ENCODE measurements at places on chromosomes 16 and 17.
A peak's percentile ranks its signal among the peaks of the same experiment; 100 is the strongest.

- DNase-seq, result peak; percentile 59
These were observed 118.0 kb upstream of the ZNF469 start for GRCh38 chr16:88264641-88265285.

DNA sequence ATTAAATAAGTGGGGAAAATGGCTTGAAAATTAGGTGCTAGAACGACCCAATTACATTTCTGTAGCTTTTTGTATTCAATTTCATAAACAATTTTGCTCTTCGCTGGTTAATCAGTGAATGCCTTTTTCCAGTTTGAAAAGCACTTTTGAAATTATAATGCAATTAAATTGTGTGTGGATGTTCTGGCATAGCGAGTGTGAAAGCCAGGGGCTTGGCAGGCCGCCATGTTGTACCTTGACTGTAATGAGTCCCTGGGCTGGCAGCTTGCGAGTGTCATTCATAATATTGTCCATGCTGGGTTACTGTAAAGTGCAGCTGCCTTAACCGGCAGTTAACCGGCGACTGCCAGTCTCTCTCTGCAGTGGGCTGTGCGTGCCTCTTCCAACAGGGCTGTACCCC lies 177.8 kb downstream of the CCDC182 start:
- no peak for DNase-seq

GRCh38 chr16:19621445-19621844 lies 65.9 kb downstream of the VPS35L start:
- no peak for DNase-seq

DNA sequence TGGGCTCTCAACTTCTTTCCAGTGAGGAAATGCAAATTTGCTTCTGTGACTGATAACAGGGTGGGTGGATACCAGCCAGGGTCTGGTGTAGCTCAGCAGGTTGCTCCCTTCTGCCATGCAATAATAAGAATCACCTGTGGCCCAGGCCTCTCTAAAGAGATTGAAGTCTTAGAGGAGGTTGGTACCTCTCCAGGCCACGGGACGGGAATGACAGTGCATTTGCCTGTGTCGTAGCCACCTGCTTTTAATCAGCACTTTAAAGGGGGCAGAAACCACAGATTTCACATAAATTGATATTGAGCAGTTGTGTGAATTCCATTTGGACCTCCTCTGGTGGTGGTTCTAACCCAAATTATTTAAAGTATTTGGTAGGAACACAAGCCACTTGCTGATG lies 246.9 kb downstream of the PRKCA start:
- peak; percentile 59 for DNase-seq

- DNase-seq, result peak; percentile 56
These were observed 15.2 kb downstream of the RPTOR start for GRCh38 chr17:80559825-80560251.

- DNase-seq, result no peak
These were observed 1.3 kb upstream of the PER1 start for GRCh38 chr17:8153525-8153956.

DNA sequence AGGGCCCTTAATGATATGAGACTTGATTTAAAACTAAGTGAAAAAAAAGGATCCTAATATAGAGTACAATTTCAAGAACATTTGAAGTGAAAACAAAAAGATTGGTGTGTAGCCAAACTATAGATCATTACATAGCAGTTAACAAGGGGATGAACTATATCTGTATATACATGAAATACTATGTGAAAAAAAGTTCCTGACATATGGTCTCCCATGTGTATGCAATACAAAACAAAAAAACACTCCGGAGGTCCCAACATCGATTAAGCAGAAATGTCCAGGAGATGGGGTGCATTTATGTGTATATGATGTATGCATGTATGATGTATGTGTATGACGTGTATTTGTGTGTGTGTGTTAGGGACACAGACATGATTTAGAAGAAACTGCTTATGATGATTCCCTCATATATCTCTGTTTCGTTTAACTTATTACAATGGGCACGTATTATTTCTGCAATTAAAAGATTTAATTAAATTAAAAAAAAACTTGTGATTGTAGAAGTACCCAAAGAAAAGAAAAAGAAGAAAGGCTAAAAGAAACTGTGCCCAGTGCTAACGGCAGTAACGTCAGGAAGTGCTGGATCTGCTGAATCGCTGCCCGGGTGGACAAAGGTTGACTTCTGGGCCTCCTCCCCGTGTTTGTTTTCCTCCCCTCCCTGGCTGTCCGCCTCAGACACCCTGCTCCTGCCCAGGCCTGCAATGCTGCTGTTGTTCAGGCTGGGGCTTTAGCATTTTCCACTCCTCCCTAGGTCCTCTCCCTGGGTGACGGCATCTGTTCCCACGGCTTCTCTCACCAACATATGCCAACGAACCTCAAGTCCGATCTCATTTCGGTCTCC lies 36.9 kb downstream of the TBX4 start:
- no peak for DNase-seq

DNA sequence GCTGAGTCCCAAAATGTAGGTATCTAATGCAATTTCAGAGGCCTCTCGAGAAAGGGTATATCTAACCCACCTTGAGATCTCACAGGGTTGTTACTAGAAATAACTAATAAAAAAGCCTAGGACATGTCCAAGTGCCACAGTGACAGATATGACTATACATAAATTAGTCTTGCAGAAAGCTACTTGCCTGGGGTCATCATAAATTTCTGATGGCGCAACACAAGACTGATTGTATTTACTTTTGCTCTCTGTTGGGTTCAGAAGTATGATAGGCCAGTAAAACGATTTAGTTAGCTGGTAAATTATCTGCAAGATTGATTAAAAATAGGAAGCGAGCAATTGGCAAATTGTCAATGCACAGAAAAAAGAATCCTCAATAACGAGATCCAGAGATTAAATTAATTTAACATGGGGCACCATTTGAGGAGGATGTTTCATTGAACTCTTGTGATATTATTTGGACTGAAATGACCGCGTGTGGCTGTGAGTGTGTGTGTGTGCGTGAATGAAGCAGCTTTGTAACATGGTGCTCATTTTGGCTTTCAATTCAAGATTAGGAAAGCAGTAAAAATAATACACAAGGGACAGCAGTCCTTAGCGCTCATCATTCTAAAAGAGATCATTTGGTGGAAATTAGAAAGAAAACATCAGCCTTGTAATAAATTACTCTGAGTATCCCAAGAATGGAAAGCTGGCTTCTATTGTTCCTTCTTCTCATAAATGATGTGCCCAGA lies 157.4 kb upstream of the ZFHX3 start:
- no peak for DNase-seq

- DNase-seq, result no peak
These were observed 3.8 kb downstream of the MYO1D start for GRCh38 chr17:32873114-32873513.

- DNase-seq, result peak; percentile 46
These were observed 13.4 kb upstream of the CRISPLD2 start for GRCh38 chr16:84806256-84806889.

DNA sequence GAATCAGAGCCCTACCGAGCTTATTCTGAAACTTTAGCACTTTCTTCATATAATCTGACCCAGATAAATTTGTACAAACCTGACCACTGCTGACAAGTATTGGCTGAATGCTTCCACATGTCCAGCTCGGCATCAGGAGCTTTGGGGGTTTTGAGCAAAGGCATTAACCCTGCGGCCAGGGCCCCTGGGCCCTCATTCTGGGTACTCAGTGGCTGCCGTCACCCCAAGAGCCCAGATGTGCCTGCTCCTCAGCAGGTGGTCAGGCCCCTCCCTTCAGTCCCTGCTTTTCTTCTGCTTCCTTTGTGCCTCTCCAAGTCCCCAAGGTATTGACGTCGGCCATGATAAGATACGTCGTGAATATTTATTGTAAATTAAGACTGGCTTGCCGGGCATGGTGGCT lies 47.3 kb upstream of the CHMP6 start:
- DNase-seq, result no peak

- no peak for DNase-seq
These were observed 24.7 kb upstream of the KIFC3 start for GRCh38 chr16:57826706-57827625.

- DNase-seq, result no peak
These were observed 17.5 kb downstream of the FANCA start for GRCh38 chr16:89798832-89799370.

DNA sequence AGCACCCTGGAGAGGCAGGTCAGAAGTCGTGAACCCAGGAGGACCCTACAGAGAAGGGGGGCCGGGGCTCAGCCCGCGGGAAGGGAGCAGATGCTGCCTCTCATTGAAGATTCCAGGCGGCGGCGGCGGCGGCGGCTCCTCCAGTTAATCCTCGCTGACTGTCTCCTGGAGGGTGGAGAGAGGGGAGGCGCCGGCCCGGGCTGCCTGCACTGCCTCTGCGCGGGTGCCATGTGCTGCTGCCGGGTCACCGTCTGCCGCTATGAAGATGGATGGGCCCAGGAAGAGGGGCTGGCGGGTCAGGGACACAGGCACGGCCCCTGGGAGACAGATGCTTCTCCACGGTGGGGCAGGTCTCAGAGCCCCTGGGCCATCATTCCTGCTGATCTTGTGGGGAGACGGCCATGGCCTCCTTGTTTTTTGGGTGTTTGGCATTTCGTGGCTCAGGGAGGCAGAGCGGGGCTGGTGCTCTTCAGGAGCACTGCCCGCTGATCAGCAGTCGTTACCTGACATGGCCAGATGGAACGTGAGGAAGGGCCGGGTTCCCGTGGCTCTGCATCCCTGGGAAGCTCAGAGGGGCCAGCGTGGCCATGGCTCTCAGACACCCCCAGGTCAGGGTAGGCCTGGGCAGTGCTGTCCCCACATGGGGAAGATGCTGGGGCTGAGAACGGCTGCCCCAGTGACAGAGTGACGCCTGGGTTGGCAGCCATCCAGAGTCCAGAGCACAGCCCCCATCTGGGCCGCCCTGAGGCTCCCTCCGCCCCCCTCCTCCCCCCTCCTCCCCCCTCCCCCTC lies 36.1 kb downstream of the GINS2 start:
- DNase-seq, result no peak

DNA sequence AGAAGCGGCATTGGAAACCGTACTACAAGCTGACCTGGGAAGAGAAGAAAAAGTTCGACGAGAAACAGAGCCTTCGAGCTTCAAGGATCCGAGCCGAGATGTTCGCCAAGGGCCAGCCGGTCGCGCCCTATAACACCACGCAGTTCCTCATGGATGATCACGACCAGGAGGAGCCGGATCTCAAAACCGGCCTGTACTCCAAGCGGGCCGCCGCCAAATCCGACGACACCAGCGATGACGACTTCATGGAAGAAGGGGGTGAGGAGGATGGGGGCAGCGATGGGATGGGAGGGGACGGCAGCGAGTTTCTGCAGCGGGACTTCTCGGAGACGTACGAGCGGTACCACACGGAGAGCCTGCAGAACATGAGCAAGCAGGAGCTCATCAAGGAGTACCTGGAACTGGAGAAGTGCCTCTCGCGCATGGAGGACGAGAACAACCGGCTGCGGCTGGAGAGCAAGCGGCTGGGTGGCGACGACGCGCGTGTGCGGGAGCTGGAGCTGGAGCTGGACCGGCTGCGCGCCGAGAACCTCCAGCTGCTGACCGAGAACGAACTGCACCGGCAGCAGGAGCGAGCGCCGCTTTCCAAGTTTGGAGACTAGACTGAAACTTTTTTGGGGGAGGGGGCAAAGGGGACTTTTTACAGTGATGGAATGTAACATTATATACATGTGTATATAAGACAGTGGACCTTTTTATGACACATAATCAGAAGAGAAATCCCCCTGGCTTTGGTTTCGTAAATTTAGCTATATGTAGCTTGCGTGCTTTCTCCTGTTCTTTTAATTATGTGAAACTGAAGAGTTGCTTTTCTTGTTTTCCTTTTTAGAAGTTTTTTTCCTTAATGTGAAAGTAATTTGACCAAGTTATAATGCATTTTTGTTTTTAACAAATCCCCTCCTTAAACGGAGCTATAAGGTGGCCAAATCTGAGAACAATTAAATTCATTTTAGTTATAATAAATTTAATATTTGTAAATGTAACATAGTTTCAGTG lies 1.7 kb downstream of the HEXIM1 start:
- no peak for DNase-seq

GRCh38 chr17:65301184-65301583 lies 164.0 kb downstream of the RGS9 start:
- no peak for DNase-seq

DNA sequence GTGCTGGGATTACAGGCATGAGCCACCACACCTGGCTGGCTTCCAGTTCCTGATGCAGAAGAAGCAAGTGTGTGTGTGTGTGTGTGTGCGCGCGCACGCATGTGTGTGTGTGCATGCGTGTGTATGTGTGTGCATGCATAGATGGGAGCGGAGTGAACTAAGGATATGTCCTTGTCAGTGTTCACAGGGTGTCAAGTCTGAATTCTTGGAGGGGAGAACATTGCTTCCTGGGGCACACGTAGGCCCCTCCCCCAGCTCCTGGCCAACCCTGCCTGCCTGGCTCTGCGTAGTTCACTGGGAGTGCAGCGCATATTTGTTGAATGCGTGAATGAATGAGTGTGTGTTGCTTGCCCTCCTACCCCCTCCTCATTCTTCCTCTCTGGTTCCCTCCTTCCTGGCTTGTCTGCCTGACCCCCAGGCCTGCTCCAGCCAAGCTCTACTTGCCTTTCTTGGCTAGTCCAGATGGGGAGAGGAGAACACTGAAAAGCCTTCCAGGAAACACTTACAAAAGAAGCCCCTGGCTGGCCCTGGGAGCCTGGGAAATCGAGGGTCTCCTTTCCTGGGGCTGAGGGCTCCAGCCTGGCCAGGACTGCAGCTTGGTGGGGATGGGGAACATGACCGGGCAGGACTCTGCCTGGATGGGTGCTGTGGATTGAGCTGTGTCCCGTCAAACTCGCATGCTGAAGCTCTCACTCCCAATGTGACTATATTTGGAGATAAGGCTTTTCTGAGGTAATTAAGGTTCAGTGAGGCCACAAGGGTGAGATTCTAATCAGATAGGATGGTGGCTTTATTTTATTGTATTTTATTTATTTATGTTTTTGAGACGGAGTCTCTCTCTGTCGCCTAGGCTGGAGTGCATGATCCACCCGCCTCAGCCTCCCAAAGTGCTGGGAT lies 27.9 kb downstream of the IGFBP4 start:
- no peak for DNase-seq

- no peak for DNase-seq
These were observed 265.2 kb upstream of the TNRC6C start for GRCh38 chr17:77693301-77693700.

DNA sequence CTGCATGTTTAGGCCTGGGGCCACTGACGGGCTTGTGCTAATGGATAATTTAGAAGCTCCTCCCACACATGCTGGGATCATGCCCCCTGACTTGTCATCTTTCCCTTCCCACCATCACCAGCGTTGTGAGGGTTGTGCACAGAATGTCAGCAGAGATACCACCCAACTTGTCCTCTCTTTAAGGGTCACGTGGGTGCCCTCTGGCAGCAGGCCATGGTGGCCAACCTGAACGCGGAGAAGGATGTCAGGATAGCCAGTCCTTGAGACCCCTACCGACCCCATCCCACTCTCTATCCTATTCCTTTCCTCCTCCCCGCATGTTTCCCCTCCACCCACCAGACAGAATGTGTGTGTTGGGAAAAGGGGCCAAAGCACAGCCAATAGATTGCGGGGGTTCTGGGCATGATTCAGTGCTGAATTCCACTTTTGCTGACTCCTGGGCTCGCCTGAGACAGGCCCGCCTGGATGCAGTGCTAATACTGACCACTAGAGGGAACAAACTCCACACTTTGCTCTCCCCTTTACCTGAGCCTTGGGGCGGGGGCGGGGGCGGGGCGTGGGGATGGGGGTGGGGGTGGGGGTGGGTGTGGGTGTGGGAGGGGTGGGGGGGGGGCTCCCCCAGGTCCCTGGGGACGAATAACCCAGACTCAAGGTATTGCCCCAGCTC lies at the start of gene GH2:
Gene GH2, minus strand, starts transcription at position 10 of the 667 bp plus-strand sequence. CDS start 143 bp downstream, outside the sequence.
- DNase-seq, result no peak

GRCh38 chr16:10402975-10403374 lies 17.1 kb downstream of the ATF7IP2 start:
- no peak for DNase-seq

GRCh38 chr16:18797746-18798145 lies 3.6 kb downstream of the ARL6IP1 start:
- no peak for DNase-seq

Data from HS-27A (cell line).